ENCODE measurements at places on chromosomes 5 and 9.

GRCh38 chr9:9670454-9670853 is 942.3 kb downstream of the PTPRD start:
- no peak for DNase-seq

DNA sequence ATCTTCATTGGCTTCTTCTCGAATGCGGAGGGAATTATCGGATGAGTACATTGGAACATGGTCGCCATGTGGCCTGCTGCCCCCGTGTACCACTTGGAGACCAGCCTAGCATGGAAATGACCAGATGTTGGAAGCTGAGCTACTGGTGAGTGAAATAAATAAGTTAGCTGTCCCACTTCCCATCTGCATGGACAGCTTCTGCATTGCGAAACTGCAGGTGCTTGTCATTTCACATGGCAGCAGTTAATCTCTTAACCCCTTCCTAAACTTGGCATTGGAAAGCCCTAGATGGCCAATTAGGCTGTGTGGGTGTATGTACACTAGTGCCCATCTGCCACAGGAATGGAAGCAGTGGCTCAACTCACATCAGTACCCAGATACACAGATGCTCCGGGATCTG is 246.6 kb upstream of the IL12B start:
- DNase-seq: no peak

GRCh38 chr9:76655971-76656370 is 108.3 kb upstream of the PCA3 start:
- DNase-seq: no peak

- DNase-seq: no peak
Observed at GRCh38 chr9:71826279-71826678, 58.0 kb upstream of the CEMIP2 start.

DNA sequence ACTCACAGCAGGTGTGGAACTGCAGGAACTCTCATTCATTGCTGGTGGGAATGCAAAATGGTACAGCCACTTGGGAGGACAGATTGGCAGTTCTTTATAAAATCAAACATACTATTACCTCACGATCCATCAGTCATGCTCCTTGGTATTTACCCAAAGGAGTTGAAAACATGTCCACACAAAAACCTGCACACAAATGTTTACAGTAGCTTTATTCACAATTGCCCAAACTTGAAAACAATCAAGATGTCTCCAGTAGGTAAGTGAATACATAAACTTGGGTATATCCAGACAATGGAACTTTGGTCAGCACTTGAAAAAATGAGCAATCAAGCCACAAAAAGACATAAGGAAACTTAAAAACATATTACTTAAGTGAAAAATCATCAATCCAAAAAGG is 215.5 kb downstream of the IRX1 start:
- DNase-seq: no peak

DNA sequence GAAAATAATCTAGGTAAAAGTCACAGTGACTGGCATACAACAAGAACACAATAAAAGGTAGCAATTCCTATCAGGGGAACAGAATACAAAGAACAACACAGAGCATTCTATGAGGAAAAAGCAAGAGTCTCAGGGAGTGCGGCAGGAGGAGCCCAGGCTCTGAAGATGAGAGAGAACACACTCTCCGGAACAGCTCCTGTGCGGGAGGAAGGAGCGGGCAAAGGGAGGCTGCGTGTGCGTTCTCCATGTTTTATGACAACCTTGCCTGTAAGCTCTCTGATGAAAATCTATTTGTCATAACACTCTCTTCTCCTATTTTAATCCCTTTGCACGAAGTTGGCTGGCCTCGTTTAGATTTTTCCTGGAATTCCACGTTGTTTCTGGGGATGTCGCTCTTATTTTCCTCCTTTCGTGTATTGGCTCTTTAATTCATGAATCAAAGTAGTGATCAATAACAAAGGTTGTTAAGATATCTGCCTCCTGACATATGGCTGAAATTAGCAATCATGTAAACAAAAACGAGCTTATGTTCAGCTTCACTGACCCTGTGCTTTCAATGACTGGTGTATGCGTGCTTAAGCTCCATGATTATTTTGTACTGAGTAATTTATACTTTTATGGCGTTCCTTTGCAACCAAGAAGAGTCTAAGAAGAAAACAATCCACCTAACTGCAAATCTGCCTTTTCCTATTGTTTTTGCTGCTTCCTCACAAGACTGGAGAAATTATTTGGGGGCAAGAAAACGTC is 109.5 kb downstream of the MYO10 start:
- DNase-seq: no peak

DNA sequence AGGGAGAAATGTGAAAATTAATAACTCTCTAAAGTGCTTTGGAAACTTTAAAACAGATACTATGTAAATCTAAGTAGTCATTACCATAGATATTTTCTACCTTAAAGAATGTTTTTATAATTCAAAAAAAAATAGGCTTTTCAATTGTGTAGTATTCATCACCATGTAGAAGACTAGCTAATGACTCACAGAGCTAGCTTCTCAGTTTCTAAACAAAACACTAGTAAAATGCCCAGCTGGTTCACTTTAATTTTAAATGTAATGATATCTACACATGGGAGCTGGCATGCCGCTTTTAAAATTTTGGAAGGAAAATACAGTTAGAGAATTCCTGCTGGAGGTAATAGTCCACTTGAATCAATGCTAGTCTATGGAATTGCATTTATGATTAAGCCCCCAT is 509.8 kb downstream of the CSNK1G3 start:
- DNase-seq: no peak

DNA sequence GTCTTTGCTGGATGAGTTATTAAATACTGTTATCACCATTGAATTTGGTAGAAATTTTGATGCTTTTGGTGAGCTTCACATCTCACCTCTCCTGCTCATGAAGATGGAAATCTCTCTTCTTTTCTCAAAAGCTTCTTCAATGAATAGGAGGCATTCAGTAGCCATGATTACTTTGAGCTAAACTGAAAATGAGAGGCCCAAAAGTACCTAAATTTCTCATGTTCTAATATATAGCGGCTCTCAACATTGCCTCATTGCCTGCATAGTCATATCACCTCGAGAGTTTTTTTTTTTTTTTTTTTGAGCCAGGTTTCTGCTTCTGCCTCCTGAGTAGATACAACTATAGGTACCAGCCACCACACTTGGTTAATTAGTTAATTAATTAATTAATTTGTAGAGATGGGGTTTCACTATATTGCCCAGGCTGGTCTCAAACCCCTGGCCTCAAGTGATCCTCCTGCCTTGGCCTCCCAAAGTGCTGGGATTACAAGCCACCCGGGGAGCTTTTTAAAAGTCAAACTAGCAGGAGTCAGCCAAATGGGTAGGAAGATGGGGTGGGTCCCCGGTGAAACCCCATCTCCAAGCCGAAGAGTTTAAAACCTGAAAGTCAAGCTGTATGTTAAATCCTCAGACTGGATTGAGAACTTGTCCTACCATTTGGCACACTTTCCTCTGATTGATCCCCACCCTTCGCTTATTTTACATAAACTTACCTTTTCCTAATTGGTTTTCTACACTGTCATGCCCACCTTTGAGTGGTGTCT is 169.0 kb downstream of the DOCK2 start:
- DNase-seq: no peak

GRCh38 chr5:168362097-168362885 is 70.8 kb downstream of the WWC1 start:
- no peak for DNase-seq

DNA sequence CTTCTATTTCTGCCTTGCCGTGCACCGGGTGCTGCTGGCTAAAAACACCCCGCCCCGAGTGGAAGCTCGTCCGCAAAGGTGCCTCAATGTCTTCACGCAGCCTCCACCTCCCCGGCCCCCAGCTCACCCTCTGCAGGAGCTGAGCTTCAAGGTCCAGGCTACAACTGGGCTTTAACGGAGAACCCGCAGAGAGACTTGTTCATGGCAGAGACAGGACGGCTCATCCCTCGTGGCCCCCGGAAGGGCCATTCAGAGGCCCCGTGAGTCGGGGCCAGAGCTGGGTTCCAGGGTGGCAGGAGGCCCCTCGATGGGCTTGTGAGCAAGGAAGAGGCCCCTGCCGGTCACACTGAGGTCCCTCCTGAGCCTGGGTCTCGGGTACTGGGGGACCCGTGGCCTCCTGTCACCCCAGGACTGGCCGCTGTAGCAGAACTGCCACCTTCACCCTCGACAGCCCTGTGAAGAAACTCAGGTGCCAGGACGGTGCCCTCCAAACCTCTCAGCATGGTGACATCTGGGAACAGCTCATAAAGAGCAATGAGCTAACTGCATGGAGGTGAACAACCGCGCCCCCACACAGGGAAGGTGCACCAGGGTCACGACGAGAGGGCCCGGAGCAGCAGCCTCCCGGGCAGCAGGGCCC is 58.0 kb upstream of the UBAC1 start:
- DNase-seq: no peak

DNA sequence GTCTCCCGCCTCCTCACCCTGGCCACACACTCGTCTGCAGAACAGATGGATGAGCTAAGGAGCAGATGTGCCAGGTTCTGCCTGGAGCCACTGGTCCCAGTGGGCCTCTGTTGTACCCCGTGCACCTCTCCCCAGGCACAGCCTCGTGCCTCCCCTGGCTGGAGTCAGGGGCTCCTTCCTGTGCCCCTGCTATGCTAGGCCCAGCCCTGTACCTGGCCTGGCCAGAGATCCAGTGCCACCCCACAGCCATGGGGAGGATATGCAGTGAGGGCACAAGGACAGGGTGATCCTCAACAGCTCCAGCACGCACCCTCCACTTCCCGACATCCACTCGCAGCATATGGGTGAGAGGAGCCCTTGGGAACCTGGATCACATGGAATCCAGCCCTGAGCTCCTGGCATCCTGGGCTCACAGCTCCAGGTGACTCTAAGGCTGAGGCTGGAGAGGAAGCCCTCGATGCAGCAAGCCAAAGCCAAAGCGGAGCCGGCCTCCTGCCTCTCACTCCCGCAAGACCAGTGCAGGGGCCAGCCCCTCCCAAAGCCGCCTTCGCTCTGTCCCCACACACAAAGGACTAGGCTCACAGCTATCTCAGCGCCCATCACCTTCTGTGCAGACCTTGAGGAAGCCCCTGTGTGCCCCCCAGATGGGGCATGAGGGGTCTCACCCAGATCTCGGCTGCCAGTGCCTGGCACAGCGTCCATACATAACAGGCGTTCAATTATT is 23.7 kb upstream of the ADAMTS2 start:
- DNase-seq: no peak

DNA sequence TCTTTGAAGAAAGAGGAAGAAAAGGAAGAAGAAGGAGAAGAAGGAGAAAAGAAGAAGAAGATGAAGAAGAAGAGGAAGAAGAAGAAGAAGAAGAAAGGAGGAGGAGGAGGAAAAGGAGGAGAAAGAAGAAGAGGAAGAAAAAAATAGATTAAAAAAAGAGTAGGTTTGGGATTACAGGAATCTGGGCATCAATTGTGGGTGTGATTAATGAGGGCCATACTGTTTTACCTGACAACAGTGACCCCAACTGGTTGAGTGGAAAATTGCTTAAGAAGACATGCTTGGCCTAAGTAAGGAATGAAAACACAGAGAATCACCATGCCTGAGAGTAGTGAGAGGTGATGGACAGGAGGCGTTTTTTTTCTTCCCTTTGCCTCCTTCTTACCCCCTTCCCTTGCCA is 114.6 kb downstream of the FAM170A start:
- peak; percentile 39 for DNase-seq

- DNase-seq: no peak
Observed at GRCh38 chr5:67455970-67456369, 259.4 kb upstream of the CD180 start.

DNA sequence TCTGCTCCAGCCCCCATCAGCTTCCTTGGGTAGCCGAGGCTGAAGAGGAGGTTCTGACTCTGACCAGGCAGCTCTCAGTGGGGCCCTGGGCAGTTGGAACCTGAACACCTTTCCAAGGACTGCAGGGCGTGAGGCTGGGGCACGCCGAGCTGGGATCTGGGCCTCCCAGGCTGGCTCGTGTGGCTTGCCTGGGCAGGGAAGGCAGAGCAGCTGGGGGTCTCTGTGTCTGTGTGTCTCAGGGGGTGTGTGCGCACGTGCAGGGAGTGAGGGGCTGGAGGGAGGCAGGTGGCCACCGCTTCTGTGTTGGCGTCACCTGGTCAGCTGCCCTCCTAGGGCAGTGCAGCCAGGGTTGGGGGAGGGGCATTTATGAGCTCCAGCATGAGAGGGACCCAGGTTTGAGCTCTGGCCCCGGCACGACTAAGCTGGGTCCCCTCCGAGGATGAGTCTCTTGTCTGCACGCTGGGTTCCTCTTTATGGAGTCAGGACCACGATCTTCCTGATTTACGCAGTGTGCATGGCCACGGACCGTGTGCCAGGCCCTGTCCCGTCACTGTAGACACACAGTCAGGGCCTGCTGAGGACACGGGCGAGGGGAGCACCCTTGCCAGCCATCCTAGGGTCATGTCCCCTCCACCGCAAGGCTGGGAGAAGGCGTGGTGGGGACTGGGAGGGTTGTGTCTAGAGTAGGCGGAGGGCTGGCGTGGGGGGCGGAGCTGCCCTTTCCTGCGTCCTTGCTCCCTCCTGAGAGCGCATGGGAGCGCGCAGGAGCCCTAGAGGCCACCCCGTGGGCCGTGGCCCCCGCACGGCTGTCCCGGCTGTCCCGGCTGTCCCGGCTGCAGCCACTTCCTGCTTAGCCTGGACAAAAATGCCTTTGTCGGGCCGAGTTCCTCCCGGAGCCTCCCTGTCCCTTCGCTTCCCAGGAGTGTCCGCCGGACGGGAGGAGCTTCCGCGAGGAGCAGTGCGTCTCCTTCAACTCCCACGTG is 4.6 kb downstream of the ADAMTSL2 start:
- no peak for DNase-seq

DNA sequence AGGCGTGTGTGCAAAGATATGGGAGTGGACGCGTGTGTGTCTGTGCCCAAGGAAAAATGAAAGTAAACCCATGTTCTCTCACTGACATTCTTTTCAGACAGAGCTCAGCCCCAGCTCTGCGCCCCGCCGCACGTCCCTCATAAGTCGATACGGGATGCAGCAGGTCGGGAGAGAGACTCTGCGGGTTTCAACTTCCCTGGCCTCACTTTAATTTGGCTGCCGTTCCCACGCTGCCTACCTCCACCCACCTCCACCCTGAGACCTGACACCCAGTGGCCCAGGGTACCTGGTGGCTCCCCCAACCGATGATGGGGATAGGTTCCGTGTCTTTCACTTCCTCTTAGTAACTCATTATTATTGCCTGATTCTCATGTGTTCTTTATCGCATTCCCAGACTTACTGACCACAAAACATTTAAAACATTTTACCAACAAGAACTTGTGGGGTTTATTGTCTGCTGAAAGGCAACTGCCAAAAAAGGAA is 19.4 kb downstream of the LHX2 start:
- no peak for DNase-seq

GRCh38 chr9:4547016-4547415 is 56.7 kb downstream of the SLC1A1 start:
- DNase-seq: no peak

GRCh38 chr9:104094534-104095015 is 466 bp downstream of the SMC2 start:
- DNase-seq: no peak

DNA sequence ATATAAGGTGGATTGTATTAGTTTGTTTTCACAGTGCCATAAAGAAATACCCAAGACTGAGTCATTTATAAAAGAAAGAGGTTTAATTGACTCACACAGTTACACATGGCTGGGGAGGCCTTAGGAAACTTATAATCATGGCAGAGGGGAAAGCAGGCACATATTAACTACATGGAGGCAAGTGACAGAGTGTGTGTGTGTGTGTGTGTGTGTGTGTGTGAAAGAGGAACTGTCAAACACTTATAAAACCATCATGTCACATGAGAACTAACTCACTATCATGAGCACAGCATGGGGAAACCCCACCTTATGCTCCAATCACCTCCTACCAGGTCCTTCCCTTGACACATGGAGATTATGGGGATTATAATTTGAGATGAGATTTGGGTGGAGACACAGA is 118.6 kb downstream of the SPEF2 start:
- DNase-seq: no peak

- no peak for DNase-seq
Observed at GRCh38 chr5:18965893-18966292, 1022.1 kb downstream of the CDH18 start.

GRCh38 chr5:167969998-167970397 is 321.4 kb upstream of the WWC1 start:
- no peak for DNase-seq
